ENCODE measurements at places on chromosomes 3 and 15.

- peaks cover 5% of the 10 kb centered on the region for H3K4me1 ChIP-seq
- no peak for DNase-seq
- no peak overlapping the region for H3K27ac ChIP-seq
- no peaks in the 10 kb centered on the region for H3K27me3 ChIP-seq
Observed at GRCh38 chr3:3586843-3587646, 212.2 kb upstream of the LRRN1 start.

DNA sequence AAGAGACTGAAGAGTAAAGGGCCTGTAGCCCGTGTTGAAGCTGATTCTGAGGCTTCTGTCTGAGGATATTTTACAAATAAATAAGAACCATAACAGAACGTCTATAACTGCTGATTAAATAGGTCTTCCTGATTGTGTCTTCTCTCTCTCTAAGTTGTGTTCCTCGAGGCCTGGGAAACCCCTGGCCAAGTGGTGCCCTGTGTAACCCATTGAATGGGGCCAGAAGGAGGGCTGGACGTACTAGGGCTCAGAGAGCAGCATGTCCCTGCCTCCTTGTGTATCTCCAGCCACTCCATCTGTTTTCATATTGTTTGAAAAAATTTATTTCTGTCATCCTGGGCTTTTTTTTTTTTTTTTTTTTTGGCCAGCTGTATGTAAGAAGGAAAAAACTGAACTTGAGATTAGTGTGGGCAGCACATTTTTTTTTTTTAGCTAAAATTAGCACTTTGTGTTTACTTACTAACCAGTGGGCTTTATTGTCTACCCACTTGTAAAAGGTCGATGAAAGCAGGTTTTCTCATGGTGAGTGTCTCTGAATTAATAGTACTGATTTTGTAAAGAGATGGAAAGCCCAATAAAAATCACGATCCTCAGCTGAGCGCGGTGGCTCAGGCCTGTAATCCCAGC is 10.7 kb downstream of the DHX30 start:
- H3K27ac ChIP-seq: no peak overlapping the region
- no peaks in the 10 kb centered on the region for H3K27me3 ChIP-seq

- H3K4me3 ChIP-seq: no peak overlapping the region
- peaks cover 64% of the 10 kb centered on the region for H3K4me1 ChIP-seq
- DNase-seq: no peak
Observed at GRCh38 chr15:70699890-70700289, 63.5 kb downstream of the UACA start.

- H3K4me1 ChIP-seq: peaks cover 3% of the 10 kb centered on the region
- no peak for DNase-seq
- H3K27me3 ChIP-seq: no peaks in the 10 kb centered on the region
Observed at GRCh38 chr3:99246010-99246654, 344.6 kb upstream of the DCBLD2 start.

DNA sequence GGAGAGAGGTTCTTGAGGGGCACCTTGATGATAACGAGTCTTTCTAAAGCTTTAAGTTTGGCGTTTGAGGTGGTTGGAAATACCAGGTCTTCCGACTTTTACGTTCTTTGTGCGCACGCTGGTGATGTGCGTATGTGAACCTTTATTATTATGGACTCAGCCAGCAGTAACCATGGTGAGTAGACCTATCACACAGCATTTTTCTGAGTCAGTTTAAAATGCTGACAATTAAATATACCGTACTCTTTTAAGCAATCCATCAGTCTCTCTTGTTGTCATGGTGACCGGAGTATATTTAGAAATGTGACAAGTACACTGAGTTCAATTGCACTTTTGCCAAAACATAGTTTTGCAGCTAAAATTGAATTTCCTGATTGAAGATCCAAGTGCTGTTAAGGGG is 172.2 kb downstream of the LPP start:
- no peaks in the 10 kb centered on the region for H3K4me1 ChIP-seq
- H3K36me3 ChIP-seq: no peaks in the 10 kb centered on the region
- no peak for DNase-seq
- no peak overlapping the region for H3K4me3 ChIP-seq
- H3K27ac ChIP-seq: no peak overlapping the region

GRCh38 chr3:49456466-49456865 is 13.6 kb upstream of the DAG1 start:
- no peaks in the 10 kb centered on the region for H3K27me3 ChIP-seq
- no peak overlapping the region for H3K4me3 ChIP-seq
- DNase-seq: no peak

- no peak overlapping the region for H3K27ac ChIP-seq
- no peaks in the 10 kb centered on the region for H3K4me1 ChIP-seq
- H3K4me3 ChIP-seq: no peak overlapping the region
- H3K27me3 ChIP-seq: no peaks in the 10 kb centered on the region
- no peaks in the 10 kb centered on the region for H3K36me3 ChIP-seq
Observed at GRCh38 chr3:138468886-138469285, 34.5 kb downstream of the ESYT3 start.

GRCh38 chr3:138907539-138907938 is 39.4 kb downstream of the FOXL2 start:
- DNase-seq: no peak
- H3K27me3 ChIP-seq: no peaks in the 10 kb centered on the region
- no peaks in the 10 kb centered on the region for H3K4me1 ChIP-seq
- H3K36me3 ChIP-seq: no peaks in the 10 kb centered on the region
